ENCODE measurements at places on chromosomes 7 and 10.

DNA sequence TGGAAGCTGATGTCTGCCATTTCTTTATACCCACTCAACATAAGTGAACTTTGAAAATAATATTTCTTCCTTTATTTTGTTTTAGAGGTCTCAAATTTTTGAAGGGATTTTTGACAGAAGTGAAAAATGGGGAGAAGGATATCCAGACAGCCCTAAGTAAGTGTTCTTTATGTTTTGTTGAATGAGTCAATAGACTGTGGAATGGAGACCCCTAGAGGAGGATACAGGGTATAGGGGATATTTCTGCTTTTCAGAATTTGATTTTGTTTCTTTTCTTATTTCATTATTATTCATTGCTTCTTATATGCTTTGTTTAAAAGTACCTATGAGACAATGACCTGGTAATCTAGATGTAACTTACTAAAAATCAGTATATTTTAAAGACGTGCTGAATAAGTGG lies 34.4 kb downstream of the PLEKHA8 start:
- no peak for DNase-seq

- no peak for DNase-seq
Observed at GRCh38 chr10:47362199-47362598, 14.0 kb downstream of the RBP3 start.

GRCh38 chr7:38694326-38694725 lies 63.2 kb upstream of the AMPH start:
- DNase-seq = no peak

GRCh38 chr10:111962951-111963350 lies 220.6 kb downstream of the GPAM start:
- DNase-seq = no peak

GRCh38 chr10:119221666-119222065 lies 14.3 kb downstream of the GRK5 start:
- no peak for DNase-seq

DNA sequence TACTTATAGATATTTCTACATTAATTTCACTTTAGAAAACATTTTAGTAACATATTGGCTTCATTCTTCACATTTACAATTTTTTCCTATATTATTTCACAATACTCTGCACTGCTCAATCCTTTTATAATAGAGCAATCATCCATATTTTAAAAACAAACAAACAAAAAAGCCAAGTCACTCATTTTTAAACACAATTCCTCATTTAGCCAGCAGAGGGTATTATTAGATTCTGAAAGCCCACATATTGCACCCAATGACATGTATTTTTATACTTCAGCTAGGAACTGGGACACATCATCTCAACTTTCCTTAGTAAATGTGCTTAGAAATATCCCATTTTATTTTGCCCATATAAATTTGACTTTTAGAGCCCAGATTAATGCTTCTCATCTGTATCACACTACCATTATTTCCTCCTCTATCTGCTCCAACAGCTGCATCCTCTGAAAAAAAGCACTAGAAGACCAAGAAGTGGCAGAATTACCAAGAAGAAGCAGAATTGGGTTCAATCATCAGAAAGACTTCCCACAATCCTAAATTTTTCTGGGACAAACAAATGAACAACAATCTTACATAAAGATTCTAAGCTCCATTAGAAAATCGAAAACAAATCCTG lies 29.5 kb downstream of the CTNNA3 start:
- no peak for DNase-seq

DNA sequence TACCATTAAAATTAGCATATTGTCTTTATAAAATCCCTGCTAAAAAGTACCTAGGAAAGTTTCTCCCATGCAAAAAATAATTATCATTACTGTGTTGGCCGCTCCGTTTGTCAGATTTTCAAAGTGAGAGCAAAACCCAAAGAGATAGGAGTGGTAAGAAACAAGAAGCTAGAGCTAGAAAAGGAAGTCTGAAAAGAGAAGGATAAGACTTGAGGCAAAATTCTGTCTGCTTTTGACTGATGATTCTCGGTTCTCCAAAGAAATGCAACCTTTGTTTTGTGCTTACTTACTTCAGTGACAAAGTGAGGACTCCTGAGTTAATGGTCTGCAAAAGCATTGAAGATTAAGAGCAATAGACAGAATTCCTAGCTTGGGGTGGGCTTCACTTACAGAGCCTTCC lies 33.3 kb upstream of the CAPZA2 start:
- DNase-seq = no peak

GRCh38 chr7:155058896-155059295 lies 11.2 kb upstream of the HTR5A start:
- no peak for DNase-seq

- DNase-seq = peak; percentile 13
Observed at GRCh38 chr10:26721561-26721960, 24.1 kb downstream of the PDSS1 start.

GRCh38 chr10:23158370-23158769 lies 33.7 kb upstream of the PTF1A start:
- peak; percentile 4 for DNase-seq

DNA sequence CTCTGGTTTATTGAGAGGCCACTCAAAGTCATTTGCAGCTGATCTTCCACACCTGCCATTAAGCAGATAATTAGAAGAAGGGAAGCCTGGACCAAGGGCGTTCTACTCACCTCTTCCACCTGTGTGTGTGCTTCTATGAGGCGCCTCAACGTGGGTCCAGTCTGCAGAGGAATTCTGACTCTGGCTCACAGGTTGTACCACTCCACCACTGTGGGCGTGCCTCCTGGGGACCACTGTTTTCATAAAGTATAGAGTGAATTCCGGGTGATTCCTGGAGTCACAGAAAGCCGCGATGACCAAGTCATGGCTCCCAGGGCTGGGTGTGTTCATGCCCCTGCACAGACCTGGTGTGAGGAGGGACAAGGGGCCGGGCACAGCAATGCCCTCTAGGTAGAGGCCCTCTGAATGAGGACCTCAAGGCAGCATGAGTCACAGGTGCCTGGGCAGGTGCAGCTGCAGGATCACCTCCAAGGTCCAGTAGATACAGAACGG lies 408.3 kb upstream of the MGMT start:
- DNase-seq = no peak

DNA sequence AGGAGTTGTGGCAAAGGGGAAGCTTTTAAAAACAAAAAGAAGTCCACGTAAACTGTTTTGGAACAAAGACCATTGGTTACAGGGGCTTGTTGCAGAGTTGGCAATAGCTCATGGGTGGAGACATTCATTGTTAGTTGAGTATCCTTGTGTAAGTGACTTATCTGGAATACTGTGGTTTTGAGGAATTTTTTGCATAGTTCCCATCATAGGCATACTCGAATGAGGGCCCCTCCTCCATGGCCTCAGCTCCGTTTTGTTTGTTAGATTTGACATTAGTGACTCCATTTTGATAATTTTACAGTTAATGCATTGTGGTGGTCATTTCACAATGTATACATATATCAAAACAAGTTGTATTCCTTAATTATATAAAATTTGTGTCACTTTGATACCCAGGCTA lies 12.8 kb upstream of the SMKR1 start:
- no peak for DNase-seq

DNA sequence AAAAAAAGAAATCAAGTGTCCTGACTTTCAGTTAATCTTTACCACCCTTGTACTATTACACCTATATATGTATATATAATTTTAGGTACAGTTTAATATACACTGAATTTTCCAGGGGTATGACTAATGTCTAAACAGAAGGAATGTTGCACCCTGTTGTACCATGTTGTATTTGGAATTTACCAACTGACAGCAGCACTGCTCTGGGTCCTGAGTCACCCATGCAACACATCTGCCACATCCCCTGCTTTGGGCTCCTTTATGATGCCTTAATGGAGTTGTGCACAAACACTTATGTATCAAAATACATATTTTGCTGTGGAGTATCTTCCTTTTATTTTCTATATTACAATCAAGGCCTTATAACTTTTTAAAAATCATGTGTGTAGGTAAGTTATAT lies 21.2 kb downstream of the YAE1 start:
- no peak for DNase-seq

DNA sequence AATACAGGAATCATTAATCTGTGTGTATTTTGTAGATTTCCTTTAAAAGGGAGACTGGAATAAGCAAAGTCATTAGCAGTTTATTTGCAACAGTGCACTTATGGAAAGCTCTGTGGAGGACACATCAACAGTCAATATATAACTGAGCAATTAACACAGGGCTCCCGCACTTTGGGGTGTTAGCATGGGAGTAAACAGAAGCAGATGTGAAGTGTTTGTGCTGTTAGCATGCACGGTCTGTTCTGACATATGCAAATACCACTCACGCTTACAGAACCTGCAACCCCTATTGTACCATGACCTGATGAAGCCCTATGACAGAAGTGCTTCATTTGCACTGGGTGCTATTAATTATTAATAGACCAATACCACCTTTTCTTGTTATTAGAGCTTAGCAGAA lies 118.9 kb downstream of the PPP1R3A start:
- DNase-seq = no peak

DNA sequence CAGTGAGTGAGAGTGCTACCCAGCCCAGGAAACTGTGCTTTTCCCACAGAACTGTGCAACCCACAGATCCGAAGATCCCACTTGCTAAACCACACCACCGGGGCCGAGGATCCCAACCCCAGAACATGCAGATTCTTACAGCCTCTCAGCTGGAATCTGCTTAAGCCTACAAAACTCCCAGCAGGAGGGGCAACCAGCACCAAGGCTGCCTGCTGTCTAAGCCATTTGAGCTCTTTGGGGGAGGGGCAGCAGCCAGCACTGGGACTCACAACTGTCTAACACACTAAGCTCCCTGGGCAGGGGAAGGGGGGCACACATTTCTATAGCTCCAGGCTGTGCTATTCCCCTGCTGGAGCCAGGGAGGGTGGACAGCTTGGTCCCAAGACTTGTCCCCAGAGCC lies 529.9 kb downstream of the XPNPEP1 start:
- DNase-seq = no peak

- DNase-seq = no peak
Observed at GRCh38 chr10:97854743-97855142, 5.1 kb downstream of the GOLGA7B start.

DNA sequence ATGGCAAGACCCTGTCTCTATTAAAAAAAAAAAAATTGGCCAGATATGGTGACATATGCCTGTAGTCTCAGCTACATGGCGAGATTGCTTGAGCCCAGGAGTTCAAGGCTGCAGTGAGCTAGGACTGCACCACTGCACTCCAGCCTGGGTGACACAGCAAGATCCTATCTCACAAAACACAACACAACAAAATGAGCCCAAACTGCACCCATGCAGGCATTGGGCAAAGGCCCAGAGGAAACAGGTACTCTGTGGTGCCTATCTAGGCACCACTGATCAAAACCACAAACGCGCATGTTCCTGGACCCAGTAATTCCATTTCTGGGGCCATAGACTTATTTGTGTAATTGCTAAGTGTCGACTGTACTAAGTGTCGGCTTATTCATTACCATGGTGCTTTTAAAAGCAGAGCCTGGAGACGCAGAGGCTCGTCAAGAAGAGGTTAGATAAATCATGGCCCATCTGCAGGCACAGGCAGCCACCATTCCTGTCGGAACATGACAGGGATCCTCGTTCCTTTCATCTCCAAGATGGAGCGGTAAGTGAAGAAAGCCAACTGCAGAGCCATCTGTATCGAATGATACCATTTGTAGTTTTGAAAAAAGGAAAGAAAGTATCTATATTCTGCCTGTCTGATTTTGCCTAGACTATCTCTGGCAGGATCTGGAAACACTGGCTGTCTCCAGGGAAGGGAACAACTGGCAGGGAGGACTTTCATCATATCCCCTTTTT lies 160.4 kb upstream of the RHEB start:
- DNase-seq = no peak

DNA sequence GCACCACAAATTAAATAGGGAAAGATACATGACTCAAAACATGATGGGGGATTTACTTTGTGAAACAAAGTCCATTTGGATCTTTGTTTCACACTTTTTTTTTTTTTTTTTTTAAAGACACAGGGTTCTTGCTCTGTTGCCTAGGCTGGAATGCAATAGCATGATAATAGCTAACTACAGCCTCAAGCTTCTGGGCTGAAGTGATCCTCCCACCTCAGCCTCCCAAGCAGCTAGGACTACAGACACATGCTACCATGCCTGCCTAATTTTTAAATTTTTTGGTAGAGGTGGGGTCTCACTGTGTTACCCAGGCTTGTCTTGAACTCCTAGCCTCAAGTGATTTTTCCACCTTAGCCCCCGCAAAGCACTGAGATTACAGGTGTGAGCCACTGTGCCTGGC lies 172.6 kb upstream of the KLF14 start:
- DNase-seq = no peak

DNA sequence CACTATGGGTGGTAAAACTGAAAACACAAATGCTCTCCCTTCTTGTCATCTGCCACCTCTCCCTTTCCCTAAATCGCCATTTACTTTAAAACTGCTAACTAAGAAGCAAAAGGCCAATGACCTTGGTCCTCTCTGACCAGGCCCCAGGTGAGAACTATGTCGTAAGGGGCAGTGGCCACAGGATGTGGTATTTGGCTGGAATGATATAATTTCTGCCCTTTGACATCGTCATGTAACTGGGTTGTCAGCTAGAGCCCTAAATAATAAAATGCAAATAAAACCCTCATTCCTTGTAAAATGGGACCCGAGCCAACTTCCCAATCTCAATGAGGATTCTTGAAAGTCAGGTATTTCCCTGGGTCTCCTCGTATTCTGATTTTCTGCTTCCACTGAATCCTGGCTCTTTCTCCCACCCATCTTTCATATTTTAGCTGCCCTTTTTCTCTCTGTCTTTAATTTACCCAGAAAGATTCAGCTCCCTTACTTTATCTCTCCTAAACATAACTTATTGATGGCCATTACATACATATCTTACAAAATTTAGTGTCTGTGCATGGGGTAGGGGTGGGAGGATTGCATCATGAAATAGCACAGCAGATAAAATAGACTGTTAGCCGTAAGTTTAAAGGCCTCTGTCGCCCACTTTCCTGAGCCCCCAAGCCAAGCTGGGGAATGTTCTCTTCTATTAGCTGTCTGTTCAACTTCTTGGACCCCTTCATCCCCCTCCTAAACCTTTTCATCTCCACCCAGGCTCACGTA lies 3.2 kb upstream of the EEPD1 start:
- DNase-seq = no peak

DNA sequence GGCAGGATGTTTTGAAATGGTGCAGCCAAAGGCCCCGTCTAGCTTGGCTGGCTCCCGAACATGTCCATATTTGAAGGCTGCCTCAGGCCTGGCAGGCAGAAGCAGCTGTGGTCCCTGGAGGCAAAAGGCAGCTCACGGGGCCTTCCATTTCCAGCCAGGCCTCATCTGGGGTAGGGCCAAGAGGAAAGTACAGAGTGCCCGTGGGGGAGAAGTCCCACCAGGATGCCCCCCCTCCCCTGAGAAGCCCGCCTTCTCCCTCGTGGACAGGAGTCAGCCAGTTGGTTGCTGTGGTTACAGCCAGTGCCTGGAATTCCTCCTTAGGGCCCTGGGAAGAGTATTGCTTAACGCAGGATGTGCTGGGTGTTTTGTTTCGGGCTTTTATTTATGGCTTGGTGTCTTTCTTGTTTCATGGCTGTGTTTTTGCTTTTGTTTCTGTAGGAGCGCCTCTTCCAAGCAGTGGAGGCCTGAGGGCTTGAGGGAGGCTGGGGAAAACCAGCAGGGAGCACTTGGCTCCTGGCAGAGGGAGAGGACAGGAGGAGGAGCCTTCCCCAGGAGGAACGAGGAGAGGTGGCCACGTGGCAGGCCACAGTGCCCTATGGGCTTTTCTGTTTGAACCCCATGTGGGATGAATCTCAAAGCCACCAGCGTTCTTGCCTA lies 45.4 kb downstream of the CHST3 start:
- no peak for DNase-seq

GRCh38 chr7:134420424-134421125 lies 38.3 kb downstream of the AKR1B1 start:
- no peak for DNase-seq

GRCh38 chr10:94123258-94123995 lies 129.7 kb downstream of the PLCE1 start:
- DNase-seq = no peak

Data from T-helper 9 cell (primary cell).